GM13977 (cell line): ENCODE measurements at places on chromosomes 6 and 20.

GRCh38 chr20:62219992-62220665 lies at the start of gene HRH3:
Gene HRH3, minus strand, starts transcription at chr20:62220278. Its CDS starts 308 bp downstream, at chr20:62219970.
- DNase-seq, result peak; percentile 90

DNA sequence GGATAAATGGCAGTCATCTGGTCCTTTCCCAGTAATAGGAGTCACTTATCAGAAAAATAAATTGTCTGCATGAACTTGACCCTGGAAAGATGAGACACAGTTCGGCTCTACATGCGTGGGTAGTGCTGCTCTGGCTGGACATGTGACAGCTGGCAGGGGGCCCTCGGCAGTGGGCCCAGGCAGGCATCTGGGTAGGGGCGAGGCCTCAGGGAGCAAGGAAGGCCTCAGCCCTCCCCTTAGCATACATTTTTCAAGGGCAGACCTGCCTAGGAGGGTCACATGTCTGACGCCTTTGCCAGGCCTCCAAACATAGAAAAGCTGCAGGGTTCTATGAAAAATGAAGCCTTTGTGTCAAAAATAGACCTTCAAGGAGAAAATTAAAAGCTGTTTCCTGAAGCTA lies 12.8 kb upstream of the ILRUN start:
- no peak for DNase-seq

- no peak for DNase-seq
Measured at GRCh38 chr6:62707156-62707555, 421.1 kb upstream of the KHDRBS2 start.

DNA sequence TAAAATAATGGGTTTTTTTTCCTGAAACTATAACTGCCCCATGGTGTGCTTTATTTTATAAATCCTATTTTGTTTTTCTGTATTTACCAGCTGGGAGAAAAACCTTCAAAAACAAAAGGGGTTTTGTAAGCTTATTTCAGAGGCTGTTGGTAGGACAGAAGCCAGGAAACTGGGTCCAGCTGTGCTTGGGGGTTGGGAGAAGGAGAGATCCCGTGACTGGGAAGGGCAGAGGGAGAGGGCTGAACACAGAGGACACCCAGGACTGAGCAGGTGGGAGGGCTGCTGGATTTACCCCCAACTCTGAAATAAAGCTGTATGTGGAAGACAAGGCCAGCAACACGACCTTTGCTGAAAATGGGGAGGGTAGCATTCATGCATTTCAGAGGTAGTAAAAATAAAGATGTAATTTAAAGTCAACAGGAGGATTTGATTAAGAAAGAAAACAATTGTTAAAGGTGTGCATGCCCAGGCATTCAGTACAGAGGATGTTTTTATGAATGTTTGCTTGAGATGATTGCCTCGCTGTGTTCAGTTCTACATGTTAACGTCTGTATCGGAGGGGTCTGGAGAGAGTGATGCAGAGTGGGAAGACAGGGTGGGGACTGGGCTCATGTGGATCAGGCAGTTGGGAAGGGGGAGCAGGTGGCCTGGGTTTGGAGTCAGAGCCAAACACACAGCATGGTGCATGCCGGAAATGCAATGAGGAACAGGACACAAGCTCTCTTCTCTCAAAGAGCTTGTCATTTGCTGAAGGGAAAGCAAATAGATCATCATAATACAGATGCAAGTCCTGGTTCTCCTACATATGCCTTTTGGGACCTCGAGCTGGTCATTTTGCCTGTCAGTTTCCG lies 21.4 kb downstream of the ARFGEF3 start:
- DNase-seq, result no peak

DNA sequence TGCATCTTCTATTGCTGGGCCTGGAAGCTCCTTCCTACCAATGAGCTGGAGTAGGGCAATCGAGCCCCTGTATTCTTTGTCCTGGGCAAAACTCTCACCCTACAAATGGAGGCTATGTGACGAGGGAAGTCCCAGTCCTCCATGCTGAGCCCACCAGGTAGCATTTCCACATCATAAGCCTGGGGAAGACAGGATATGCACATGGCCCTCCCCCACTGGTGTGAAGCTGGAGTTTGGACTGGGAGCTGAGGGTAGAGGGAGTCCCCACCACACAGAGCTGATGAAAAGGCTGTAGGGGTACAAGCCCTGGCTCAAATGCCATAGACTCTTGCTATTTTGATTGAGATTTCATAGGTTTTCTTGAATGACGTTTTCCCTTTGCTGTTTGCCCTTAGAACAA lies 99.5 kb upstream of the FOXC1 start:
- DNase-seq, result no peak

DNA sequence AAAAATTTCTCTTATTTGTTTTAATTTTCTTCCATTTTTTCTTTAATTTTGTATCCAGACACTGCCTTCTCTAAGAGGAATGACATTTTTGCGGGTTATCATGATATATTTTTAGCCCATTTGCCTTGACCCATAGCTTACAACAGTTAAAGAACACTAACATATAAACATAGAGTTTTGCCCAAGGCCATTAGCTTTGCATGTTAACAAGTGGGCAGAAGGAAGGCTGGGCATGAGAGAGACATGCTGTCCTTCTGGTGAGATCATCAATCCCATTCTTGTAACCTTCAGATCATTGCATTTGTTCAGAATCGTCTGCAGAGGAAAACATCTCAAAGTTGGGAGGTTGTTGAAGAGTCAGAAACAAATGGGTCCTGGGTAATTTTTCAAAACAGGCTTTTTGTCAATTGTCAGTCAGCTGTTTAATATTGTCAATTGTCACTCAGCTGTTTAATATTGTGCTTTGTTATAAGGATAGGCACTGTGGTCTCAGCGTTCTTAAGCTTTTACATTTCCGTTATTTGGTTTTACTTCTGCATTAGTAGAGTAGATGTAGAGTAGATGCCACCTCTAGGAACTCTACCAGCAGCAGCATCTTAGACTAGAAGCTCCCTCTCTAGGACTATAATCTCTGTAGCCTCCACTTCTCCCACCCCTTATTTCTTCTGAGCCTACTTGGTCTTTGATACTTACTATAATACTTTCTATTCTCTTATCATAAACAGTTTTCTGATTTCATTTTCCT lies 243.1 kb downstream of the ESR1 start:
- no peak for DNase-seq

GRCh38 chr6:21141616-21142303 lies 451.8 kb upstream of the SOX4 start:
- DNase-seq, result no peak

DNA sequence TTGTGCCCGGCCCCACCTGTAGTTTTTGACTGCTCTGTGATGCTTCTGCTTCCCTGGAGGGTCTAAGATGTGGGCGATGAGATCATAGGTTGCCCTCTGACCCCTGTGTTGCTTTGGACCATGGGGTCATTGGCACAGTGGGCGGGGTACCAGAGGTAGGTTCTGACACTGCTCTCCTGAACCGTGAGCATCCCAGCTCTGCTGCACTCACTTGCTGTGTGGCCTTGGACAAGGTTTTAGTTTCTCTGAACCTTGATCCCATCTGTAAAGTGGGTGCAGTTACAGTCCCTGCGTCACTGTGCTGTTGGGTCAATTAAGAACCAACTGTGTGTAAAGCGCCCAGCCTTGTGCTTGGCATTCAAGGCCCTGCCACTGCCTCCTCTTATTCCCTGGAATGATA lies 30.9 kb downstream of the SRC start:
- no peak for DNase-seq
